ENCODE measurements at places on chromosomes 7 and 10.

DNA sequence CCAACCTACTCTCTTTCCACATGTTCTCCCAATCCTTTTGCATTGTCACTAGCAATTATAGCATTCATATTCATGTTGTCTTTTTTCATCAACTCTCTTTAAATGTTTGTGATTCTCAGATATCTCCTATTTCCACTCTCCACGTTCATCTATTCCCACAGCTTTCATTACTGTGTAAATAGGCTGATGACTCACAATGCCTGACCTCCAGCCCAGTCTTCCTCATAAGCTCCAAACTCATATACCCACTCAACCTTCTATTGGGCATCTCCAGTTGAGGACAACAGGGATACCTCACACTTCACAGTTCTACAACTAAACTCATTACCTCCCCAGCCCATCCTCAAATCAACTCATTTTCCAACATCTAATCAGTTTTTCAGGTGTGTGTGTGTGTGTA is 194.1 kb downstream of the DGKI start:
- DNase-seq, result no peak

GRCh38 chr7:128350708-128351295 is 7.1 kb upstream of the RBM28 start:
- DNase-seq, result no peak

- no peak for DNase-seq
Observed at GRCh38 chr10:63866747-63867140, 345.5 kb downstream of the REEP3 start.

GRCh38 chr10:110113670-110114337 is 93.6 kb upstream of the MXI1 start:
- no peak for DNase-seq

DNA sequence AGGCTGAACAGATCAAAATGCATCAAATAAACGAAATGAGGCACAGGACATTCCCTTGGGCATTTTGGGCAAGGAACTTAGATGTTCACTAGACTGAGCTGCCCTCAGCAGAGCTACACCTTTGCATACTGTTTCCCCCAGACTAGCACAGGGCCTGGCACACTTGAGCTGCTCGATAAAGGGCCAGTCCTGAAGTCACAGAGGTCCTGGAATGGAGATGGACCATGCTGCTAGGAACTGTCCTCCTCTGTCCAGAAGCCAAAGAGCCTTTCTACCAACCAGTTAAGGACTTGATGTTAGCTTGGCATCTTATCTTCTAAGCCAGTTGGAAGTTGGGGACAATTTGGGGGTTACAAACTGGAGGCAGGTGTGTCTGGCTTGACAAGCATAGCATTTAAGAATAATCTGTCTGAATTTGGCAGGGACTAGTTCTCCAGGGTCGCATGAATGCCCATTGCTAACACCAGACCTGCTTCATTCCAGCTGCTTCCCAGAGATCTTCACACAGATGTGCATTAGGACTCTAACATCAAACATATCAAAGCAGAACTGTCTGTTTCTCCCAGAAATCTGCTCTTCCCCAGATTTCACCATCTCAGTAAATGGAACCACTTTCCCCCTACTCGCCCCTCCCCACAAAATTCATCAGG is 152.2 kb upstream of the PDE1C start:
- no peak for DNase-seq

- DNase-seq, result no peak
Observed at GRCh38 chr10:44362866-44363711, 21.8 kb downstream of the CXCL12 start.

- no peak for DNase-seq
Observed at GRCh38 chr7:88806280-88807037, 10.9 kb upstream of the TEX47 start.

DNA sequence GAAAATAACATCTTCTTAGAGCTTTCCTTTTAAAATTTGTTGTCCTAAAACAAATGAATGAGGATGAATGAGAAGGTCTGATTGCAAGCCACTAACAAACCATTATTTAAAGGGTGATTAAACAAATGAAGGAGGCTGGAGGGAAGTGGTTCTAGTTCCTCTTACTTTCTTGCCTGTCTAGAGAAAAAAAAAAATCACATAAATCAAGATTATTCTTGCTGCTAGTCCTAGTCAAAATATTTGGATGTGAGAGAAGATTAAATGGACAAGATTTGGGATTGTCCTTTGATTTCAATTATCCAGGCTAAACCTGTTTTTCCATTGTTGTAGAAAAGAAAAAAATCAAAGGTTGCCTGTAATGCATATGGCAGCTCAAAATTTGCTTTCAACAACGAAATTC is 3.3 kb downstream of the SKAP2 start:
- no peak for DNase-seq

- no peak for DNase-seq
Observed at GRCh38 chr10:52357971-52358370, 43.9 kb downstream of the DKK1 start.

DNA sequence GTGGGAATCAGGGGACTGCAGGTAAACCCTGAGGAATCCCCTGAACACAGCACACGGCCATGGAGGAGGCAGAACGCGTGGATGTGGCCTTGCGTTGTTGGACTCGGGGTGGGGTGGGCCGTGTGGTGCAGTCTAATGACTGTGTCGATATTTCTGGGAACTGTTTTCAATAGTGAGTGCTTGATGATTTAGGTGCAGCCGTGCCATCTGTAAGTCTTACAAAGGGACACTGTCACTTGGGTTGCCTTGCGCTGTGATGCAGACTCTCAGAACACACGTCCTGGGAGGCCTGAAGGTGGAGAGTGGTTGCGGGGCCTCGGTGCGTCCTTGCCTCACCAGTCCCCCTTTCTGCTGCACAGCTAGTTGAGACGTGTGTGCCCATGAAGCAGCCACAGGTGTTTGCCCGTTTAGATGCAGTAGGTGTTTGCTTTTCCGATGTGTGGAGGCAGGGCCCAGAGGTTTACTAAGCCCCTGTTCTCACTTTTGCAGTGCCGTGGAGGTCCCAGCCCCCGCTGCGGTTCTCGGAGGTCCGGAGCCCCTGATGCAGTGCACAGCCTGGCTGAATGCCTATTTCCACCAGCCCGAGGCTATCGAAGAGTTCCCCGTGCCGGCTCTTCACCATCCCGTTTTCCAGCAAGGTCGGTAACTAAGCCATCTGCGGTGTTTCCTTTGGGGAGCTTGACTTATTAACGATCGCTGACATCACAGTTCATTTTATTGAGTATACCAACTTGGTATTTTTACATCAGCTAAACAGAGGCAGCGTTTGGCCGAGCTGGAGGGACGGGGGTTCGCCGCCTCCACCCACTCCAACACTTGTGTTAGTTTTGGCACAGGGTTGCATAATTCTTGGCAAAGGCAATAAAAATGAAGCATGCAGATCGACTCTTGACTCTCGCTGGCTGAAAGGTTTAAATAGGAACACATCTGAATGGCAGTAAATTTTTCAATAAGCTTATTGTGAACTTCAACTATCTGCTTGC is 240.7 kb downstream of the MGMT start:
- DNase-seq, result no peak

DNA sequence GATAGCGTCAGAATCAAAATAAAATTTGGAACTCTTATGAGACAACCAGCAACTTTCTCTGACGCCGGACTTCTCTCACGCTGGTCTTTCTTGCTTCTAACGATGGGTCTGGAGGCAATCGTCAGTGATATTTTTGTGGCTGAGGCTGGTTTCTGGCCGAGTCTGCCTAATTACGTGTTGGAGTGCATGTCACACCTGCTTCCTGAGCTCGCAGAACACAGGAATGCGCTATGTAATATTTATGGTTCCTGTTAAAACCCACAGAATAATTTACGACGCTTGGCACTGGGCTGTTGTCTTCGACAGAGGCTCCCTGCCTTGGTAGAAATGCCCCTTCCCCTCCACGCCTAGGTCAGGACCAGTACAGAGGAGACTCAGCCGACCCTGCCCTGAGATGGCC is 64.9 kb downstream of the NPTX2 start:
- no peak for DNase-seq

DNA sequence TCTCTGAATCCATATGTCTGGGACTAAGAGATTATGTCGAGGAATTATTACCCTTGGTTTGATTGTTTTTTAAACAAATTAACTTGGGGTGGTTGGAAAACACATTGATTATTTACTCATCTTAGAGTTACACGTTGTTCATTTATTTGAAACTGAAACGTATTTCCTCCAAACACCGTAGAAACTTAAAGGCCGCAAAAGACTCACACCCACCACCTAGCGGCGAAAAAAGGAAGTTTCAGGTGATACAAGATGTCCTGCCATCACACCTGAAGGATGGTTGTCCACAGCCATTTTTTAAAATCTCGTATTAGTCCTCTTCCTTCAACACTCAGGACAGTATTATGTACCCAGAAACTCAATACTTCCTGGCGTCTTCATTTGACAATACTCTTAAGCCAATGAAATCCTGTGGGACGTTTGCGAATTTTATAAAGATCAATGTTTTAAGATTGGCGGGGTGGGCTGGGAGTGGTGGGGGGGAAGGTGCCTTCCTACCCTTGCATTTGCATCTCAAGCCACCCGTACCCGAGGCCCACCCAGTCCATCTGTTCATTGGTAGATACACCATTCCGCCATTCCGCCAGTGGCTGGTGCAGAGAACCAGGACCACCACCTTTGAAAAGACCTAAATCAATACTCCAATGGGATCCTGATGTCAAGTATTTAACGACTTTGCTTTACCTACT is 1.4 kb upstream of the LCOR start:
- DNase-seq, result peak; percentile 53

- no peak for DNase-seq
Observed at GRCh38 chr7:151575410-151575809, 55.7 kb upstream of the RHEB start.

- no peak for DNase-seq
Observed at GRCh38 chr10:86375204-86375603, 8.6 kb upstream of the GRID1 start.

GRCh38 chr10:32149252-32149955 is 93.2 kb upstream of the KIF5B start:
- no peak for DNase-seq

DNA sequence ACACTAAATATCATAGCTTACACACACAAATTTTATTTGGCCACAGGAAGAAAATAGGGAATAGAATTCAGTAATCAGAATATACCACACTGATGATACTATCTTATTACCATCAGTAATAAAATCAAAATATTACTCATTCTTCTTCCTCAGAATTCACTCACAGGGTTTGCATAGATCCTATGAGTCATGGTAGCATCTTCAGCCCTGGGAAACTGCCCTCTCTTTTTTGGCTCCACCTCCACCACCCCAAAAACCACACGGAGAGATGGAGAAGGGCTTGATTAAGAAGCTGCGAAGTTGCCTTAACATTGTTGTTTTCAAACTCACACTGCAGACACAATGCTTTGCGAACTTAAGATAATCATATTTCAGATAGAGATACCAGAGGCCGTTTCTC is 154.1 kb upstream of the AHR start:
- DNase-seq, result peak; percentile 16

- no peak for DNase-seq
Observed at GRCh38 chr10:91579329-91579985, 53.4 kb downstream of the PPP1R3C start.

- DNase-seq, result no peak
Observed at GRCh38 chr10:37860494-37861190, 3.2 kb upstream of the ZNF248 start.

DNA sequence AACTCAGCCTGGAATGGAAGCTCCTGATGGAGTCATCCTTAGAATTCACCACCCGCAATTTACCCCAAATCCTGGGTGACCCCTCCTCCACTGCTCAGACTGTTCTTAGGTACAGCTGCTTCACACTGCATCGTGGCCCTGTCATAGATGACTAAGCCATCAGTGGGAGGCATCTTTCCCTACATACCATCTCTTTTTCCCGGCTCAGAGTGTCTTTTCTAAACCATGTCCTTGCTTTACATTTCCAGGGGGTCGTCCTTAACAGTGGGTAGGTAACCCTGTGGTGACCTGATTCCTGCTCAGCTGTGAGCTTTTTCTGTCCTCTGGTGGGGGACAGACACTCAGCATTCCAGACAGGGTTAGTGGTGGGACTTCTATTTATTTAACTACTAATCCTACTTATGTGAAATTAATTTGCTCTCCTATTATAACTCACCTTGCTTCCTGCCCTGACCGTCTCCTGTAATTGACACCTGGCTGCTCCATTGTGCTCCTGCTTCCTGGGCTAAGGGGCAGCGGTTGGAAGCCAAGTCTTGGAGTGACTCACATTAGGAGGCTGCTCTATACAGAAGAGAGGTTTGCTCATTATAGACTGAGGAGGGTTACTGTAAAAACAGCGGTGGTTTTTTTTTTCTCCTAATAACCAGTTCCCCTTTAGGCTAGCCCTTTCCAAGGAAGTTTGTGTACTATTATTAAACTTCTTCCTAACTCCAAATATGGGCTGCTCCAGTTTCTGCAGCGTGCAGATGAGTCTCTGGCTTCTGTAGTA is 40.6 kb downstream of the PYROXD2 start:
- DNase-seq, result no peak

GRCh38 chr7:146216396-146217041 is 99.9 kb downstream of the CNTNAP2 start:
- no peak for DNase-seq

- no peak for DNase-seq
Observed at GRCh38 chr7:139982927-139983920, 79.5 kb downstream of the PARP12 start.

- DNase-seq, result no peak
Observed at GRCh38 chr10:43077421-43078171, 727 bp downstream of the RET start.

- no peak for DNase-seq
Observed at GRCh38 chr7:101232141-101232850, 5.3 kb downstream of the CLDN15 start.

DNA sequence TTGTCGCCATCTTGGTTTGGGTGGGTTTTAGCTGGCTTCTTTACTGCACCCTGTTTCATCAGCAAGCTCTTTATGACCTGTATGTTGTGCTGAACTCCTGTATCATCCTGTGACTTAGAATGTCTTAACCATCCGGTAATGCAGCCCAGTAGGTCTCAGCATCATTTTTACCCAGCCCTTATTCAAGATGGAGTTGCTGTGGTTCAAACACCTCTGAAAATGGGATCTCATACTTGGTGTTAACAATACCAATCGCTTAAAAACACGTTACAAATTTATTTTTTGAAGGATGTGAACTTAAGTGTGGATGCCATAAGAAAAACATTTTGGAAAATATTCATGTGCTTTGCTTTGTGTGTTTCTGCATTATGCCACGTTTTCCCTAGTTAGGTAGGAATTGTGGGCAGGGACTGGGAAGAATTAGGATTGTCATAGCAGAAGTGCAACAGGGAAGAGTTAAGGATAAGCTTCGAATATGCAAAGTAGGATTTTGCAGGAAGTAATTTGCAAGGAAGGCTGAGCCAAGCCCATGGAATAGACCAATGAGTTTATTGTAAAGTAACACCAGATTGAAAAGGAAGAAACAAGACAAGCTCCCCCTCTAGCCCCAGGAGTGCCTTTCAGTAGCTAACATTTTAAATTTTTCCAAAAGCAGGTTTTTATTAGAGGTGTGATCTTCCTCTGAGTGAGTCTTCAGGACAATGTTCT is 56.4 kb downstream of the PRR15 start:
- DNase-seq, result no peak

DNA sequence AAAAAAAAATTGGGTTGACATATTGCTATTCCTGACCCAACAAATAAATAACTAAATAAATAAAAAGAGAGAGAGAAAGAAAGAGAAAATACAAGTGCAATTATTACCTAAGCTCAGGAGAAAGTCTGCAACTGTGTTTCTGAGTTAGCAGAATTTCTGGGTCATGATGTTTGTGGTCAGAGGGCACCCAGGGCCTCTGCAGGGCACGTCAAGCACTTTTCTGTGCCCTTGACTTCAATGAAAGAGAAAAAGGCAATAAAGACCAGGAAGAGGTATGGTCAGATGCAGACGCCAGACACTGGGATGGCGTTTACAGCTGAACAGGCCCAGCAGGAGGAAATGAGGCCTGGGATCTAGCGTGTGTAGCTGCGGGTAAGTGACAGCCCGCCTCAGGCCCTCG is 160.9 kb upstream of the GDF10 start:
- DNase-seq, result no peak
